ENCODE measurements at places on chromosomes 11 and 22. TPM values are rescaled to one million over a fixed set of nuclear protein-coding genes. Genes with fewer than 3 reads are reported as not detected.

The RFPL1 gene
- not detected for total RNA-seq

GRCh38 chr11:12755510-12756453, 81.6 kb downstream of the TEAD1 start:
- no peak for DNase-seq

DNA sequence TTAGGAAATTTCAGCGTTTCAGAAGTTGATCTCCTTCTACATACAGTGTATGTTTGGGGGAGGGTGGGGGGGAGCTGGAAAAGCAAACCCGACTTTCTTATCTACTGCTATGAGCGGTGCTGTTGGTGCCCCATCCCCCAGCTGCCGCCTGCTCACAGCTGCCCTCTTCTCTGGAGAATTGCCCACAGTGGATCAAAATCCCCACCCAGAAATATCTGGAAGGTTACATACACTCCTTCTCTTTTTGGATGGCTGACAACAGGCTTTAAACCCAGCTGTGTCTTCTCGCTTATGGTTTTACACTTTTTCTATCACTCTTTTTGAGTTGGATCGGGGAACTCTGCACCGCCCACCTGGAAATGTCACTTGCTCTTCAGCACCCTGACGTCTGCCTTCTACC, 56.4 kb downstream of the DHCR7 start:
- DNase-seq = no peak

- DNase-seq = no peak
Observed at GRCh38 chr11:114078423-114078822, 18.9 kb downstream of the ZBTB16 start.

DNA sequence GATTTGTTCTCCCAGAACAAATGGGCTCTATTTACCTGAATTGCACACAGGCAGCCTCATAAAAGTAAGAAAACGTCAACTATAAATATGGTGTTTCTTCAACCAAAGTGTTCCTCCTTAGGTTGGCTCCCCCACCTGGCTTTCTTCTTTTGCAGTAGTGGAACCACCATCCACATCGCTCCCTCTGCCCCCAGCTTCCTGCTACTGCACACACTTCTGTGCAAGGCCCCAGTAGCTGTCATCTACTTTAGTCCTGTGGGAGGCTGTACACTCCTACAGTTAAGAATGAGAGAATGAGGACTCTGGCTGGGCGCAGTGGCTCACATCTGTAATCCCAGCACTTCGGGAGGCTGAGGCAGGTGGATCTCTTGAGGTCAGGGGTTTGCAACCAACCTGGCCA, 89.5 kb downstream of the BMAL1 start:
- DNase-seq = no peak

GRCh38 chr11:61711498-61711897, 31.3 kb downstream of the DAGLA start:
- no peak for DNase-seq

- no peak for DNase-seq
Observed at GRCh38 chr11:75524665-75525432, 892 bp downstream of the GDPD5 start.

DNA sequence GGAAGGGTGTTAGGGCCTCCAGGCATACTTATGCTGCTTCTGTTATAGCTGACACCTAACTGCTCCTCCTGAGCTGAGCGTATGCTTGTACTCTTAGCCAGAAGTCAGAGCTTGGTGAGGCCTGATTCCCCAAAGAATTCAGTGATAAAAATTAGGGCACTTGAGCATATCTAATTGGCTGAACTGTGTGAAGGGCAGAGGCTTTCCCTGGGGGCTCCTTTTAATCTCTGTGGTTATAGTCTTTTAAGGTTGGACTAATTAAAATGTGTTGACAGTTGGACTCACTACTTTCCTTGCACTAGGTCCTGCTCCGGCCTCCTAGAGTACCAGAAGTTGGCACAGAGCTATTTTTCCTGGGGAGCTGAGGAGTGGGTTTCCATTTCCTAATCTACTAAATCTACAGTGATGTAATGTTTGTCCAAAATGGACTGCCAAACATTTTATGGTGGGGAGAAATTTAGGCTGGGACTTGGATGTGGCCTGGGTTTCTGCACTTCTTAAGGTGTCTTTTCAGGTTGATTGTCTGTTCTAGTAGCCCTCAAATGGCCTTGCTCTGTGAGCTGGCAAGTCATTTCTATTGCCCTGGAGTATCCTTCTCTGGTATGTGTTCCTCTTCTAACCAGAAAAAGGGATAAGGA, 18.4 kb downstream of the STIM1 start:
- no peak for DNase-seq

GRCh38 chr22:25496396-25497064, 67.9 kb upstream of the GRK3 start:
- DNase-seq = no peak

The PDE3B gene
- total RNA-seq = 70.7 TPM

GRCh38 chr11:87397011-87397865, 359.5 kb downstream of the TMEM135 start:
- DNase-seq = no peak

- DNase-seq = no peak
Observed at GRCh38 chr11:65059959-65060824, 1.8 kb upstream of the NAALADL1 start.

- DNase-seq = no peak
Observed at GRCh38 chr11:100151944-100152343, 535.1 kb upstream of the ARHGAP42 start.

- DNase-seq = no peak
Observed at GRCh38 chr11:134632347-134633119, 220.5 kb upstream of the B3GAT1 start.

The OR8G5 gene
- not detected for total RNA-seq

The SPDYC gene
- not detected for total RNA-seq

- DNase-seq = no peak
Observed at GRCh38 chr11:87228820-87229219, 191.1 kb downstream of the TMEM135 start.

DNA sequence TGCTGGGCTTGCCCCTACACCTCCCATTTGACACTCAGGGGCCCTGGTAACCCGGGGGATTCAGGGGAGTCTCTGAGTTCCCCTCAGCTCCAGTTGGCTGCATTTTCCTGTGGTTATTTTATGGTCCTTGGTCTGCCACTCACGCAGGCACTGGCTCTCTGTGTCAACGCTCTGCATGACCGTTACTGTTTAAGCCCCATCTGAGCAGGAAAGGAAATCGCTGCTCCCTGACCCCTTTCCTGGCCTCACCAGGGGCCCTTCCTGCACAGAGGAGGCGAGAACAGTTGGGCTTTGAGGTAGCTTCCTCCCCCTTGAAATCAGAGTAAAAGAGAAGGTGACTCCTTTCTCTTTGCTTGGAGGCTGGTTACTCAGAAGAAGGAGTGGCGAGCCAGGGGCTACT, 2.4 kb downstream of the C1QTNF4 start:
- DNase-seq = no peak

The PGA3 gene
- not detected for total RNA-seq

DNA sequence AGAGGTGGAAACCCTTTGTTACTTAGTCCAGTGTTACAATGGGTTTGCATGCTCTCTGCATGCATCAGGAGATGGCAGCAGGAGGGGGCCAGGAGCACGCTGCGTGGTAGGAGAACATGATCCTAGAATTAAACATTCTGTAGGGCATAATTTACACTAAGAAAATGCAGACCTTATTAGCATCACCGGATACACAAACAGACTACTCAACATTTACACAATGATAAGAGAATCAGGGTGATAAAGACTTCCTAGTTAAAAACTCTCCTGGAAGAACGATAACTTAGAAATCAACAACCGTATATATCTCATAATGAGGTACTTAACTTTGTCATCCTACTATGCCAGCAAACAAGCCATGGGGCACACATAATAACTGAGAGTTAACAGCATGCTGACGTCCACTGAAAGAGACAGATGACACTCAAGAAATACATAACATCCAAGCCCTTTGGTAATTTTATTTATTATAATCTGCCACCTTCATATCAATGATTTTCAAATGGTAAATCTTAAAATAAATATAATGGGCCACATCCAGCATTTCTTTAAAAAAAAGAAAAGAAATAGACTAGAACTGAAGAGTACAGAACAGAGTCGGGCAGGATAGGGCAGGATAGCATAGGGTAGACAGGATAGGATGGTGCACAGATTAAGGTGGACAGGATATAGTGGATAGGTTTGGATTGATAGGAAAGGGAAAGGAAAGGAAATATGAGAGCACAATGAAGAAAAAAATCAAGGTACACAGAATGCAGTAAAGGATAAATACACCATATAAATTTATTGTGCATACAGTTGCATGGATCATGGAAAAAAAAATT, 27.5 kb downstream of the CADM1 start:
- no peak for DNase-seq

The SLC25A45 gene
- total RNA-seq = 18.2 TPM

The FXYD6 gene
- total RNA-seq = not detected

- no peak for DNase-seq
Observed at GRCh38 chr11:129854232-129854805, 38.7 kb downstream of the TMEM45B start.

The OR10A2 gene
- not detected for total RNA-seq

DNA sequence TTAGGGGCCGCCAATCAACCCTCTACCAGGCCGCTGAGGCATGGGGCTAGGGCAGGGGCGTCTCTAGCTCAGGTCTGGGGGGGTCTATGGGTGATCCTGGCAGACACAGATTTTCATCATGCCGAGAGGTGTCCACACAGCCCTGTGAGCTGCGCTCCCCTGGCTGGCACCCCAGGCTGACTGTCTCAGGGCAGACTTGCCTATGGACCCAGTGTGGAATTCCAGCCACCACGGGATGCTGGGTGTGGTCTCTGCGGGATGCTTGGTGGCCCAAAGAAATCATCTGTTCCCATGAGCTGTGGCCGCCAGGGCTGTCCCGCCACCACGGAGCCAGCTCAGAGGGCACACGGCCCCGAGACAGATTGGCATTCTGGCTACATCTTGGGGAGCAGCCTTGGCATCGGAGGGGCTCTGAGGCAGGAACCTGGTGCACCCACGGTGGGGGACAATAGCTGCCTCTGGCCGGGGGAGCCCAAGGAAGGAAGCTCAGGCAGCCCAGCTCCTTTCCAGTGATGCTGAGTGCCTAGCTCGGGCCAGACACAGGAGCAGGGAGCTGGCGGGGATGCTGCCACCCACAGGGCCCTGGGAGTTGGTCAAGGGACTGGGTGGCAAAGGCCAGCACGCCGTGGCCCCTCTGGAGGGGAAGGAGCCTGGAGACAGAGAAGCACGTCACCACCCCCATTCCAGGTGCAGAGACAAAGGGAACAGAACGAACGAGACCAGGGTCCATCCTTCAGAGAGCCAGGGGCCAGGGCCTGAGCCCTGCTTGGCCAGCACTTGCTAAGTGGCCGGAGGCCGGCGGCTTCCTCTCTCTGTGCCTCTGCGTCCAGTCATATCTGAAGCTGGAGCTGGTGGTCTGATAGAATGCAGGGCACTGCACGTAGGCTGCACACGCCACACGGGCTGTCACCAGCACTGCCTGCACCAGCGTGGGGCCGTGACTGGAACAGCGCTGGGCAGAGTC, 64.4 kb upstream of the FGF3 start:
- DNase-seq = no peak

GRCh38 chr22:20010307-20011122, 6.1 kb downstream of the ARVCF start:
- no peak for DNase-seq

The SLN gene
- not detected for total RNA-seq

- DNase-seq = no peak
Observed at GRCh38 chr11:2315395-2316168, 13.8 kb downstream of the TSPAN32 start.

GRCh38 chr11:17463546-17464174, 13.0 kb downstream of the ABCC8 start:
- no peak for DNase-seq

The SEPTIN3 gene
- total RNA-seq = 0.29 TPM

The KRTAP5-1 gene
- not detected for total RNA-seq

The MUC5B gene
- not detected for total RNA-seq

DNA sequence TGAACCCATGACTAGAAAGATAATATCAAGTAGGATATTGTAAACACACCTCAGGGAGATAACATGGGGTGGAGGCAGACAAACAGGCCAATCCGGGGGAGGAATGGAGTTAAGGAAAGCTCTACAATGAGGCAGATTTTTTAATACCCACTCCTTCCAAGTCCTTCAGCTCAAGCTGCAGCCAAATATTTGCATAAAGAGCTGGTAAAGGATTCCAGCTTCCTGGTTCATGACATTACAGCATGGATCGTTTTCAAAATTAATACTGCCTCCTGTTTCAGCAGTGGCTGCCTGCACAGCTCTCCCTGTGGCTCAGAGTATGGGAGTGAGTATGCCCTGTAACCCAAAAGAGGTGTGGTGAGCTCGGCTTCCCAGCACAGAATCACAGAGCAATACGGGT, 5.1 kb downstream of the POU2AF3 start:
- no peak for DNase-seq

DNA sequence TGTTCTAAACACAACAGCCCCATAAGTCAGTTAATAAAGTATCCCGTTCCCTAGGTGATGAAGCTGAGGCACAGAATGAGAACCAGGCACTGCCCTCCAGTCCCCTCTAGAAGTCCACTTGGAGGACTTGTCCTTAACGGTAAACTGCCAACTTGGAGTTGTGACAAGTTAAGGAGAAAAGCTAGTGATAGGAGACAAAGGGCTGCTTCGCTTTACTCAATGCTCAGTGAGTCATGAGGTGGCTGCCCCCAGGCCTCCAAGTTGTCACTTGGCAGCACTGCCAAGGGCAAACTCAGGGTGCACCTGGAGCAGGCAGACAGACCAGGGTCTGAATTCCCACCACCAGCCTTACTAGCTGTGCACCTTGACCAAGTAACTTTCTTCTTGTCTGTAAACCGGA, 13.5 kb downstream of the SLC43A1 start:
- DNase-seq = no peak

DNA sequence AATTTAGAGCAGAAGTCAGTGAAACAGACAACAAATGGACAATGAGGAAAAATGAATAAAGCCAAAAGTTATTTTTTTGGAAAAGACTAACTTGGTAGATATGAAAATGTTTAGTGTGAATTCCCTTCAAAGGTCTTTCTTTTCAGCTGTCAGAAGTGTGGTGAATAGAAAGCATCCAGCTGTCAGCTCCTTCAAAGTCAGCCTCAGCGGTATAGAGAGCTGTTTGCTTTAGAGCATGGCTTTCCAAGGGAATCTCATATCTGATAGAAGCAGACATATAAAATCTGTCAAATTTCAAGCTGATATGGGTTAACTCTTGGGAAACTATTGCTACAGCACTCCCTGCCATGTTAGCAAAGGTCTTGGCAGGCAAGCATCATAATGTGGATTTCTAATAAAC, 309.3 kb downstream of the CASP12 start:
- DNase-seq = no peak
